ENCODE measurements at places on chromosomes 7 and 10.

- DNase-seq, result no peak
These were observed 103.3 kb downstream of the BBS9 start for GRCh38 chr7:33232632-33233145.

- no peak for DNase-seq
These were observed 481.4 kb downstream of the ADRA2A start for GRCh38 chr10:111558211-111558610.

DNA sequence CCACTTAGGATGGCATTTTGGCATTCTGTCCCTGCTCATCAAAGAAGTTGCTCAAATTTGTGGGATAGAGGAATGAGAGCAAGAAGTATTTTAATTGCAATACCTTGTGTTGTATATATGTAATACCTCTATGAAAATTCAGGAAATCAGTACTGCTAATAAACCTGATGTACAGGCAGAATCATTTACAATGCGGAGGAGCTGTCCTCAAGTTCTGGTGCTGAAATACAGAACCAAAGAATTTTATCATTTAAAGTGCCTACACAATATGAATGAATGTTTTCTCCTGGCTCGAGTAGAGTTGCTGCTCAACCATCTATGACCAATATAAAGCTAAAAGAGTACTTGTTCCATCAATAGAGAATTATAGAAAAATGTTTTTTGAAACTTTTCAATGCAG, 305.8 kb downstream of the PLXNA4 start:
- no peak for DNase-seq

GRCh38 chr7:121198502-121198901, 130.3 kb upstream of the WNT16 start:
- DNase-seq, result no peak

- no peak for DNase-seq
These were observed 130.8 kb upstream of the HPS1 start for GRCh38 chr10:98577578-98577977.

DNA sequence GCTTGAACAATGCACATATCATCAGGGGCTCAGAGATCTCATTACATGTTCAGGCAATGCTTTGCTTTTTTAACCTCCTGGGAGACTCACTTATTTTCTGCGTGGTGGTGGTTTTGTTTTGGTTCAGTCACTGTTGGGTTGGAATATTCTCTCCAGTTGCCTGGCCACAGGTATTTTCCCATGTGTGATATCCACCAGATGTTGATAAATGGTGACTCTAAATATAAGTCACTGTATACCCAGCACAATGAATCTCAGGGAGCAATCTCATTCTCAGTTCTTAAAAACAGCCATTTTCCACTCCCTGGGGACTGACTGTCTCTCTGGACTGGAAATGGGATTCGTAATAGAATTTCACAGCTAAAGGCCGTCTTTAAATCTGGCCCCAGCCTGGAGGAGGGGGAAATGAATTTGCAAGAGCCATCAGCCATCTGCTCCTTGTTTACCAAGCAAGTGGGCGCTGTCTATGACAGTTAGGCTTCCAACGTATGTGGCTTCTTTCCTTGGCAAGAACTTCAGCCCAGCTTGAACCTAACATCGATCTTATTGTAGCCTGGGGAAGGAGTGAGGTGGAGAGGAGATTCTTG, 1106.2 kb downstream of the NRG3 start:
- DNase-seq, result no peak

DNA sequence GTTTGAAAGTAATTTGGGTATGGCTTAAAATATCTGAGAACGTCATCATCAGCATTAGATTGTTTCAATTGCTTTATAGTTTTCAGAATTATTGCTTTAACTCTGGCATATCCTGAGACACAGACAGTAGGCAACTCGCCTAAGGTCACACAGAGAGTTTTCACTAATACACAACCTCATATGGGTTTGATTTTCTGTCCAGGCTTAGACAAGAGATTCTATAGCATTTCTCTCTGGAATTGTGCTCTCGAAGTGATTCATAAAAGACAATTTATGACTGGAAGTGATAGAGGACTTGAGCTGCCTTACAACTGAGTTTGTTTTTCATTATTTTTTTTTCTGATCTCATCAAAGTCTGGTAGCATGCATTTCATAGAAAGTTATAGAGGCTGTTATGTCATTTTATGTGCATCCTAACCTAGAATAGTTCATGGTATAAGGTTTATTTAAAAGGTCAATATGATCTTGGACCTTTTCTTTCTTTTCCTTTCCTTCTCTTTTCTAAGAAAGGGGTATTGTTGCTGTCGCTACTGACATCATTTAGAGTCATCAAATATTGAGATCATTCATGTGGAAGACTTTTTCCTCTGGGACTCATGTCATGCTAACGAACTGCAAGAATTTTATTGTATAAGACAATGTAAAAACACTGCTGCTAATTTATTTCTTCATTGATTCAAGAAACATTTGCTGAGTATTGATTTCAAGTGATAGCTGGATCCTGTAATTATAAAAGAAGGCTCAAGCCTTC, 278.2 kb downstream of the PLXDC2 start:
- no peak for DNase-seq

- no peak for DNase-seq
These were observed 106.2 kb upstream of the AGK start for GRCh38 chr7:141444961-141445360.

- no peak for DNase-seq
These were observed 9.5 kb downstream of the PDGFA start for GRCh38 chr7:510131-510481.

DNA sequence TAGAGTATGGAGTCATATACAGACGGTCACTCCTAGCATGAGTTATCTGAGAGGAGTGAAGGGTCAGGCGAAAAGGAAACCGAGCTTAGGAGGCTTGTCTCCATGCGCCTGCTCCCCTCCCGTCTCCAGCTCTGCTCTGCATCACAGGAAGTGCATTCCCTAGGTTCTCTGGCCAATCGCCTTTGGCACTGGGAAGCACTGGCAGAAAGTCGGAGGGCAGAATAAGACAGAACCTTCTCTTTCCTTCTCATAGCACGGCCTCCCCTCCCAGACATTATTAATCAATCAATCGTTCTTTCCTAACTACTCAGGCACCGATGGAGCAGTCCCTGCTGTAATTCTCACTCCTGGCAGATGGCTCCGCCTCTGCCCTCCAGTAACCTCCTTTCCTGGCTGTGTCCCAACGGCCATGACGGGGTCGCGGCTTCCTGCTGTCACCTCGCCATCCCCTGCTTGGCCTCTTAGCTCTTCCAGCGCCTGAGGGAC, 177.1 kb downstream of the FRMD4A start:
- no peak for DNase-seq

GRCh38 chr7:84799106-84799505, 387.8 kb downstream of the SEMA3D start:
- DNase-seq, result no peak

DNA sequence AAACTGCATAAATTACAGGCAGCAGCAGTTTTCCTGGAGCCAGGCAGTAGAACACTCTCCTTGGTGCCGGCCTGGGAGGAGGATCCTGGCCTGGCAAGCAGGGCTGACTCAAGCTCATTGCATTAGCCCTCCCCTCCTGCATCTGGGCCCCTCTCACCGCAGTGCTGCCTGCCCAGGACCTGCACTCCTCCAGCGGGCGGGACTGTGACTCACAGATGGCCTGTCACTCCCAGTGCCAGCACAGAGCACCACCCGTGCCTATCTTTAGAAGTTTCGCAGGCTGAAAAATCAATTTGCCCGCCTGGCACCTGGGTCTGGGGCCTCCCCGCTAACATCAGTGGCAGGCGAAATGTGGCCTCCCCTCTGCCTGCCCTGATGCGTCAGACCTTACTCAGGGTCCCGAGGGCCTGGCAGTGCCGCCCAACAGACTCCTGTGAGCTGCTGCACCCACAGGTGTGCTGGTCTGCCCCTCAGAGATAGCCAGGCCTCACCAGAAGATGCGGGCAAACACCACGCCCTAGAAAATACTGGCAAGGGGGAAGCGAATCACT, 123.8 kb downstream of the KCNMA1 start:
- no peak for DNase-seq
